ENCODE measurements at places on chromosomes 7 and 10. TPM values are rescaled to one million over a fixed set of nuclear protein-coding genes. Genes with fewer than 3 reads are reported as not detected.

DNA sequence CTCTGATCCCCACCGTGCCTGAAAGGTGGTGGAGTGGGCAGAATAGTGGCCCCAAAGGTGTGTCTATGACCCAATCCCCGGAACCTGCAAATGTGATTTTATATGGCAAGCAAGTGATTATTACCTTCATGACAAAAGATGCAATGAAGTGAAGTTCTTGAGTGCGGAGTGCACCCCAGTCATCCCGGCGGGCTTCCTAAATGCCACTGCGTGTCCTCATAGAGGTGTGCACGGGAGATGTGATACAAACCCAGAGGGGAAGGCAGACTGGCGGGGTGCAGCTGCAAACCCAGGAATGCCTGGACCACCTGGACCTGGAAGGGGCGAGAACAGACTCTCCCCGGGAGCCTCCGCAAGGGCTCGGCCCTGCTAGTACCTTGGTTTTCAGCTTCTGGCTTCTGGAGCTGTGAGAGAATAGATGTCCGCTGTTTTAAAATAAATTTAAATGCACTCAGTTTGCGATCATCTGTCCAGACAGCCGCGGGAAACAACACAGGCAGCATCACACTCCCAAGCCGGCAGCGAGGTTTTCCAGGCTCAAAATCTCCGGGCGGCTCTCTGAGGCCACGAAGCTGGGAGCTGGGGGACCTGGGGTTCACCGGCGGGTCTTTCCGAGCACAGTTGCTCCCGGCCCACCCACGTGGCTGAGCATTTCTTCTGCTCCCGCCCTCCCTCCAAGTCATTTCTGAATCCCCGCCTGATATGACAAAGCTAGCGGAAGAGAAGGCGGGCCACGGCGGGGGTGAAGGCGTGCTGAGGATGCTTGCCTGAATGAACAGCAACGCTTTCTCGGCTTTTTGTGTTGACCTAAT is 50.4 kb upstream of the EBF3 start:
- no peak for ATAC-seq

DNA sequence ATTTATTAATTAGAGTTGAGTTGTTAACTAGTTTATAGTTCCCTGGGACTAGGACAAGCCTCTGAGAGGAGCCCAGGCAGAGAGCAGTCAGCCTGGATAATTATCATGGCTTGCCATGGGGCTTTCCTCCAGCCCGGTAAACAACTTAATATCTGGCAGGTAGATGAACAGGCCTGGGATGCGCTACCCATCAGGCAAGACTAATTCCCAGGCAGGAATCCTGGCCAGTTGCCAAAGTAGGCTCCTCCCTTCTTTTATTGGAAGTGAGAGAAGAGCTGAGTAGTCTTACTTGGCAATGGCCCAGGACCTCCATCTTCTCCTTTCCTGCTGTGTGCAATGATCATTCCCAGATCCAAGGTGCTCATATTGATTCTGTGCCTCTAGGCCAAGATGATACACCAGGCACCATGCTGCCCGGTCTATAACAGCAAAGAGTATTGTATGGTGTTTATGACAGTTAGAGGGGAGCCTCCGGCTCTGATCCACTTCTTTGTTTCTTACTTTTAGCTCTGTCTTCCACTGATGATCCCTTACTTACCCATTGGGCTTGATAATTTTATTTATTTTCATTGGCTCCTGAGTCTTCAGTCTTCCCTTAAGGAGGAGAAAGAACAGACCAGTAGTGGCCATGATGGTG is 408.7 kb downstream of the REEP3 start:
- no peak for ATAC-seq

- no peak for ATAC-seq
Observed at GRCh38 chr10:73768881-73769280, 13.0 kb upstream of the CHCHD1 start.

The SYT15B gene
- 2.2 TPM for total RNA-seq

The NYAP1 gene
- 2.0 TPM for total RNA-seq

DNA sequence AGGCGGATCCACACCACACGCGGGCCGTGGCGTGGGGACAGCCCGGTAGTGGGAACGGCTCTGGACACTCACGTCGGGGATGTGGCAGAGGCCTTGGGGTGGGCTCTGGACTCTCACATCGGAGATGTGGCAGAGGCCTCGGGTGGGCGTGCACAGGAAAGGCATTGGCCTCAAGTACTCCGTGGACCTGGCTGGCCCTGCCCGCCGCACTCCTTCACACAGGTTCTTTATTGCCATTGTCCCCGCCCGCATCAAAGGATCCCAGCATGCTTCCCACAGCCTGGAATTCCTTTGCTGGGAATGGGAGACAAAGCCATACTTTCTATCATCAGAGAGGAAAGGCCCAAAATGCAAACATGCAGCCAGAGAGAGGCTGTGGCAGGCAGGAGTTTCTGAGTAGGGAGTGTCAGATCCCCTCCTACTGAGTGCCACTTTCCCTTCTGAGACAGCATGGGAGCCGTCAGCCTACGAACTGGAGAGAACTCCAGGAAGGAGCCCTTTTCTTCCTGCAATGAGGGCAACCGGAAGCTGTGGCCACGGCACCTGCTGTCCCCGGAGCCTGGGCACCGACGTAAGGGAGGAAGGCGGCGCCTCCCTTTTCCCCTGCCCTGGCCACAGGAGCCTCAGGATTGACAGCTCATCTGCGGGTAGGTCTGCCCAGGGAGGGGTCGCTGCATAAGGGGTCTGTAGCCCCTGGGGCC is 51.5 kb downstream of the RBM17 start:
- no peak for ATAC-seq

The NACAD gene
- 7.5 TPM for total RNA-seq

DNA sequence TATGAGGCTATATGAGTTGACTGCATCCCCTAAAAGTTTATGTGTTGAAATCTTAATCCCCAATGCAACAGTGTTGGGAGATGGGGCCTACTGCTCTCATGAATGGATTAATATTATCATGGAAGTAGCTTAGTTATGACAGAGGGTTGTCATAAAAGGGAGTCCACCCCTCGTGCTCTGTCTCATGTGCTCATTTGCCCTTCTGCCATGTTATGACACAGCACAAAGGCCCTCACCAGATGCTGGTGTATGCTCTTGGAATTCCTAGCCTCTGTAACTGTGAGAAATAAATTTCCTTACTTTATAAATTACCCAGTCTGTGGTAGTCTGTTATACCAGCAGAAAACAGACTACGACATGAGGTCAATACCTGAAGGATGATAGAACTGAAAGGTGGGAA is 17.6 kb upstream of the PANK1 start:
- no peak for ATAC-seq

- no peak for ATAC-seq
Observed at GRCh38 chr10:48970654-48971053, 31.0 kb upstream of the LRRC18 start.

DNA sequence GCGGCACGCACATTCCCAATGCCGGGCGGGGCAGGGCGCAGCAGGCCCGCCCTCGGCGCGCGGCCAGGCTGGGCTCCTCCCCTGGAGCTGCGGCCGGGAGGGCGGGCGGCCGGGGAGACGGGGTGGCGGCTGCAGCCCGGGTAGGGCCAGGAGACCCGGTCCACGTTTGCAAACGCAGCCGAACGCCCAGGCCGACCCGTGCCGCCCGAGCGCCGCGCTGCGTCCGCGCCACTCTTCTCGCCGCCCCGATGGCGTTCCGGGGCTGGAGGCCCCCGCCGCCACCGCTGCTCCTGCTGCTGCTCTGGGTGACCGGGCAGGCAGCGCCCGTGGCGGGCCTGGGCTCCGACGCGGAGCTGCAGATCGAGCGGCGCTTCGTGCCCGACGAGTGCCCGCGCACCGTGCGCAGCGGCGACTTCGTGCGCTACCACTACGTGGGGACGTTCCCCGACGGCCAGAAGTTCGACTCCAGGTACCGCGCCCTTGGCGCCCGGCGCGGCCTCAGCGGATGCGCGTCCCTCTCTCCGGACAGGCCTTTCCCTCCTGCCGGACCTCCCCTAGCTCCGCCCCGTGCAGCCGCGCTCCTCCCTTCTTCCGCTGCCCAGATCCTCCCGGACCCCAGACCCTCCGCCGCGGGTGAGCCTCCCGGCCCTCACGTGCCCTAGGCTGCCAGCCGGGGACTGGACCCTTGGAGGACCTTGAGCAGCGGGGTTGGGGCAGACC is at the start of gene FKBP9:
Gene FKBP9, plus strand, starts transcription at position 115 of the 720 bp plus-strand sequence. Its CDS starts 134 bp downstream, at position 249.
- ATAC-seq: peak; percentile 96

- no peak for ATAC-seq
Observed at GRCh38 chr7:152866791-152867501, 107.4 kb downstream of the ACTR3B start.

The TAS2R3 gene
- total RNA-seq: 0.62 TPM

The RAB11FIP2 gene
- 55.1 TPM for total RNA-seq

The BAMBI gene
- 5.7 TPM for total RNA-seq

GRCh38 chr10:104100795-104101194 is 15.1 kb upstream of the COL17A1 start:
- no peak for ATAC-seq

- no peak for ATAC-seq
Observed at GRCh38 chr7:2517026-2517425, 2.5 kb upstream of the LFNG start.

- no peak for ATAC-seq
Observed at GRCh38 chr10:104867966-104868598, 227.0 kb downstream of the SORCS3 start.

DNA sequence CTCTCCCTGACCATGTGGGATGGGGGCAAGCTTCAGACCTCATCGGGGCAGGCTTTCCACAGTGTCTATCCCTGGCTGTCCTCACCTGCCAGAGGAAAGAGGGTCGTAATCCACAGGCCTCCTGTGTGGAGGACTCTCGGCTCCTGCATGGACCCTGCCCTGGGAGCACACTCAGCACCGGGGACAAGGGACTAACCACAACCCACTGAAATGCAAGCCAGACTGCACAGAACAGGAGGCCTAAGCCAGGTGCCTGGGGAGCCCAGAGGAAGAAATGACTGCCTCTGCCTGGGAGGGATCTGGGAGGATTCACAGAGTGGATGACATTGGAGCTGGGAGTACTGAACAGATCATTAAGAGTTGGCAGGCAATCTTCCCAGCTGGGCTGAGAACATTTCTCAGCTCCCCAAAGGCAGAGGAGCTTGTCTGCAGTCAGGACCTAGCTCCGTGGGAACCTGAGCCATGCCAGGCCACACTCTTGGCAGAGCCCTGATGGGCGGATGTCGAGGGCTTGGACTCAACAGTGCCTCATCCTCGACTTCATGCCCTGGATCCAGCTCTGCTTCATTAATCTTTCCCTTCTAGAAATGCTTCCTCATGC is 213.4 kb downstream of the USP6NL start:
- ATAC-seq: peak; percentile 19

- no peak for ATAC-seq
Observed at GRCh38 chr10:74117738-74118137, 32.9 kb downstream of the AP3M1 start.

DNA sequence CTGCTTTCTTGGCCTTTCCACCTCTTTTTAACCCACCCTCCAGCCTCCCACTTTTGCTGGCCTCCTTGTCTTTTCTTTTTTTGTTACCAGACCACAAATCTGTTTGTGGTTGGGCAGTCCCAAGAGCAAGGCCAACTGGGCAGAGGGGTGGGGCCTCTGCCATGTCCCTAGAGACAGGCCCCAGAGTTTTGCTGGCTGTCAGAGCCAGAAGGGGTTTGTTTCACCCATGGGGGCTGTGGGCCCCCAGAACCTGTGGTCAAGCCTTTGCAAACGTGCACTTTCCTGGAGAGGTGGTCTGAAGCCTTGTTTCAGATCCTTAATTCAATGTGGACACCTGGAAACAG is 10.3 kb downstream of the ZMIZ1 start:
- no peak for ATAC-seq

- no peak for ATAC-seq
Observed at GRCh38 chr7:1400371-1400770, 58.9 kb downstream of the MICALL2 start.

- peak; percentile 86 for ATAC-seq
Observed at GRCh38 chr7:70693686-70694433, 438.1 kb upstream of the GALNT17 start.

DNA sequence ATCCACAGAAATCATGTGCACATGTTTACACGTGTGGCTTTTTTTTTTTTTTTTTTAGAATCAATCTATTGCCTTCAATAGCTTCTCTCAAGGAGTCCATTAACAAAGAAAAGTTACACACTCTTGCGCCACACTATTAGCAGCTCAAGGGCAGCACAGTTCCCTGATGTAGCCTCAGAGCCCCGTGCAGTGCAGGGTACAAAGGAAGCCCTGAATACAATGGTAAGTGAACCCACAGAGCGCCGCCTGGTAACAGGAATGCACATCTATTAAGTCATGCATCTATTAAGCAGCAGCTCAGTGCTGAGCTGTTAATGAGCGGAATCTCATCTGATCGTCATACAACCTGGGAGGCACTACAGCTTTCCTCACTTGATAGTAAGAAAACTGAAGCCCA is 113.7 kb upstream of the PDLIM1 start:
- ATAC-seq: no peak
